ENCODE measurements at places on chromosomes 11 and 22.

GRCh38 chr11:78820741-78821140 is 246.1 kb upstream of the NARS2 start:
- no peak for DNase-seq

GRCh38 chr11:87176044-87176443 is 138.3 kb downstream of the TMEM135 start:
- no peak for DNase-seq

DNA sequence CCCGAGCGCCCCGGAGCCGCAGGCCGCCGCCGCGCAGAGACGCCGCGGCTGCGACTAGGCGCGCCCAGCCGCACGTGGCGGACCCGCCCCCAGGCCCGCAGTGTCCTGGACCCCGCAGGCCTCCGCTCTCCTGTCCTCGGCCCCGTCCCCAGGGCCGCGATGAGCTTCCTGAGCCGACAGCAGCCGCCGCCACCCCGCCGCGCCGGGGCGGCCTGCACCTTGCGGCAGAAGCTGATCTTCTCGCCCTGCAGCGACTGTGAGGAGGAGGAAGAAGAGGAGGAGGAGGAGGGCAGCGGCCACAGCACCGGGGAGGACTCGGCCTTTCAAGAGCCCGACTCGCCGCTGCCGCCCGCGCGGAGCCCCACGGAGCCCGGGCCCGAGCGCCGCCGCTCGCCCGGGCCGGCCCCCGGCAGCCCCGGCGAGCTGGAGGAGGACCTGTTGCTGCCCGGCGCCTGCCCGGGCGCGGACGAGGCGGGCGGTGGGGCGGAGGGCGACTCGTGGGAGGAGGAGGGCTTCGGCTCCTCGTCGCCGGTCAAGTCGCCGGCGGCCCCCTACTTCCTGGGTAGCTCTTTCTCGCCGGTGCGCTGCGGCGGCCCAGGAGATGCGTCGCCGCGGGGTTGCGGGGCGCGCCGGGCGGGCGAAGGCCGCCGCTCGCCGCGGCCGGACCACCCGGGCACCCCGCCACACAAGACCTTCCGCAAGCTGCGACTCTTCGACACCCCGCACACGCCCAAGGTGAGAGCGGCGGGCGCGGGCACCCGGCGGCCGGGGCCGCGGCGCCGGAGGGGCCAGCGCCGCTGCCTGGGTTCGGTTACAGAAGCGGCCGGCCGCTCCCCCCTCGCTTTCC is 528 bp downstream of the WEE1 start:
- DNase-seq = no peak

GRCh38 chr11:102640946-102641345 is 15.8 kb upstream of the MMP20 start:
- DNase-seq = no peak

- DNase-seq = no peak
Observed at GRCh38 chr22:27795053-27795452, 6.5 kb downstream of the MN1 start.

DNA sequence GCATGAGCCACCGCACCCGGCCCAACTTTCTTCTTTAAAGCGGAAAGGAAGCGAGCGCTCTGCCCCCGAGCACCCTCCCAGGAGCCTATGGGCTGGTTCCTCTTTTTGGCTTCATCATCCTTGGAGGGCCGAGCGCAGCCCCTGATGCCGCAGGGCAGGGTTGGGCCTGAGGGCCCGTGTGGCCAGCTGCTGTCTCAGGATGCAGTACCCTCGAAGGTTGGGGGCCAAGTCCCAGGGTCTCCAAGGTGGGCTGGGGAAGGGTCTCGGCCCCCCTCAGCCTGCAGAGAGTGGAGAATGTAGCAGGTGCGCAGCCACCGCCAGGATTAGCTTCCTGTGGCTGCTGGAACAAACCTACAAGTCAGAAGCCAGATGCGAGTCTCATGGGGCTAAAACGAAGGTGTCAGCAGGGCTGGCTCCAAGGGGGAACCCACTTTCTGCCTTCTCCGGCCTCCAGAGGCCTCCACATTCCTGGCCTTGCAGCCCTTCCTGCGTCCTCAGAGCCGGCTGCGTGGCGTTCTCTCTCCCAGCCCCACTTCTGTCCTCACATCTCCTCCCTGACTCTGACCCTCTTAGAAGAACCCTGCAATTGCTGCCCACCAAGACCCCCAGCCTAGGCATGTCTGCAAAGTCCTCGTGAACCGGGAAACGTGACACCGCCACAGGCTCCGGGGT is 2.9 kb downstream of the PANX2 start:
- DNase-seq = no peak

GRCh38 chr11:127631974-127632373 is 631.4 kb upstream of the KIRREL3 start:
- no peak for DNase-seq

DNA sequence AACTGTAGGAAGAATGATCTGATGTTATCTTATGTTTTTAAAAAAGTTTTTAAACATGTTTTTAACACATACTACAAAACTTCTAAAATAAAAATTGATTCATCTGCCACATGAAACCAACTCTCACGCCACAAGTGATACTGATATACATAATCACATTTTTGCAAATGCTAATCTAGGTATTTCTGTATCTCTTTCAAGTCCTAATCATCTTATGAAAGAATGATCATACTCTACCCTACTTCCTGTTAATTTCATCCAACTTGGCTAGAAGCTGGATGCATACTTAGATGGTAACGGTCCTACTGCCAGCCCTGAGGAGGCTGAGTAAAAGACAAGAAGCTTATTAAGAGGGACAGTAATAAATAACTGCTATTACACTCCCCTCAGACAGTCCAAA is 19.2 kb downstream of the THAP12 start:
- no peak for DNase-seq

DNA sequence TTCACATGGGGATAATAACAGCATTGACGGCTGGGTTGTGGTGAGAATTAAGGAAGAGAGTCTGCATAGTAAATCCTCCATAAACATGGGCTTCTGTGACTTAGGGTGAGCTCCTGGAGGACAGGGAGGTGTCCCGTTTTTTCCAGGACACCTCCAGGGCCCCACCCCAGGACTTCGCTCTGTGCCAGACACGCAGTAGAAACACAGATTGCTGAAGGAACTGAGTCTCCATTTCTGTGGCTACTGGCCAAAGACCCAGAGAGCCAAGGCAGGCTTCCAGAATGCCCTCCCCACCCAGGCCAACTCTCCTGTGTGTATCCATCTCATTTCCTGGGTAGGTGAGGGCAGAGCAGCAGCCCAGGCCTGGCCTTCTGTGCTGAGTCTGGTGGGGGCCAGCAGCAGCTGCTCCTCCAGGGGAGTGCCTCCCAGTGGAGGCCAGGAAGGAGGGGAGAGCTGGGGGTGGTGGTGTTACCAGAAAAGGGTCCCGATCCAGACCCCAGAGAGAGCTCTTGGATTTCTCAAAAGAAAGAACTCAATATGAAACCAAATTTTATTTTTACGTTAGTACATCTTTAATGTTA is 9.5 kb upstream of the RFPL3 start:
- DNase-seq = no peak

DNA sequence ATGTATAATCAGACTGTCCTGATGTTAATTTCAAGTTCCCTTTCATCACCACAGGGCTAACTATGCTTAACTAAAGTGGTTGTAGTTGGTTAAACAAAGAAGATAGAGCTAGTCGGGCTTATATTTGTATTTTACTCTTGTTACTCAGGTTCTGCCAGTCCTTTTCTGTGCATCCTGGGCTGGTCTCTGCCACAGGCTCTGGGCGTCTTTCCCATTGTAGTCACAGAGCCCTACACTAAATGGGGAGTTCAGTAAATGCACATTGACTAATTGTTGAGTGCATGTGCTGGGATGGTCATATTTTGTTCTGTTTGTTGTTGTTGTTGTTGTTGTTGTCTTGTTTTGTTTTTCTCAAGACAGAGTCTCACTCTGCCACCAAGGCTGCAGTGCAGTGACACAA is 125.4 kb upstream of the PGR start:
- no peak for DNase-seq

DNA sequence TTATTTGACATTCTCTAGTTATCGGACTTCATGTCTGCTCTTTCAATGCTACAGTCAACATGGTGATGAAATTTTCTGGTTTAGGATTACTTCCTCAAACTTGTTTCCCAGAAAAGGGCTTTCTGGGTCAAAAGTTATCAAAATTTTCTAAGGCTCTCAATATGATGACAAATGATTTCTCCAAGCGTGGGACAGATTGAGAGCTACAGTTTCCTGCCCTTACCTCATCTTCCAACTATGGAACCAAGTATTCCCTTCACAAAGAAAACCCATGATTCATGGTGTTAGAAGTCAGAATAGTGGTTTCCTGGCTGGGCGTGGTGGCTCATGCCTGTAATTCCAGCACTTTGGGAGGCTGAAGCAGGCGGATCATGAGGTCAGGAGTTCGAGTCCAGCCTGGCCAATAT is 17.8 kb downstream of the MYO18B start:
- DNase-seq = no peak

- DNase-seq = no peak
Observed at GRCh38 chr11:126748793-126749192, 251.8 kb downstream of the KIRREL3 start.

- DNase-seq = no peak
Observed at GRCh38 chr11:20647976-20648565, 21.3 kb upstream of the NELL1 start.

DNA sequence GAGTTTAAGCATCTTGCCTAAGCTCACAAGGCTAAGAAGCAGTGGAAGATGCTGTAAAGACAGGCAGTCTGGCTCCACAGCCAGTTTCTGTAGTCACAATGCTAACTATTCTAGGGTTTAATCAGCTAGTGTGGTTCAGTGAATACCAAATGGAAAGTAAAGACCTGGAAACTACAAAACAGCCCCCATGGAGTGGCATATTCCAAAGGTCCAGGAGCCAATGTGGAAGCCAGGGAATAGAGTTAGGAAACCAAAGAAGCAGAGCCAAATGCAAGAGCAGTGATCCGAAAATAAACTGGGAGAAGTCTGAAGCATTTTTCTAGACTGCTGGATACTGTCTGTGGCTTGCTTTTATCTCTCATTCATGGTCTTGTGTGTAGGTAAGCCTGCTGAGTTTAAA is 731.2 kb upstream of the ANO5 start:
- DNase-seq = no peak

- no peak for DNase-seq
Observed at GRCh38 chr11:28569106-28569505, 460.9 kb downstream of the METTL15 start.

GRCh38 chr11:26014456-26015115 is 317.3 kb upstream of the ANO3 start:
- no peak for DNase-seq

- DNase-seq = no peak
Observed at GRCh38 chr11:89625171-89625570, 84.9 kb upstream of the TRIM77 start.

GRCh38 chr22:20589614-20590476 is 82.4 kb downstream of the MED15 start:
- DNase-seq = no peak

All from activated T-helper 1 cell treated with anti-CD3 and anti-CD28 coated beads, Interleukin-2, amount 50 U/mL, for 16 hours (primary cell).